Uterus (tissue), 4 donors: ENCODE measurements at places on chromosomes 6 and 20. TPM values are rescaled to one million over a fixed set of nuclear protein-coding genes. Genes with fewer than 3 reads are reported as not detected.

GRCh38 chr6:113813142-113813541, 44.0 kb upstream of the MARCKS start:
- no peak for DNase-seq

GRCh38 chr20:5657190-5657875, 92.9 kb upstream of the SHLD1 start:
- peak; percentile 49 for DNase-seq

DNA sequence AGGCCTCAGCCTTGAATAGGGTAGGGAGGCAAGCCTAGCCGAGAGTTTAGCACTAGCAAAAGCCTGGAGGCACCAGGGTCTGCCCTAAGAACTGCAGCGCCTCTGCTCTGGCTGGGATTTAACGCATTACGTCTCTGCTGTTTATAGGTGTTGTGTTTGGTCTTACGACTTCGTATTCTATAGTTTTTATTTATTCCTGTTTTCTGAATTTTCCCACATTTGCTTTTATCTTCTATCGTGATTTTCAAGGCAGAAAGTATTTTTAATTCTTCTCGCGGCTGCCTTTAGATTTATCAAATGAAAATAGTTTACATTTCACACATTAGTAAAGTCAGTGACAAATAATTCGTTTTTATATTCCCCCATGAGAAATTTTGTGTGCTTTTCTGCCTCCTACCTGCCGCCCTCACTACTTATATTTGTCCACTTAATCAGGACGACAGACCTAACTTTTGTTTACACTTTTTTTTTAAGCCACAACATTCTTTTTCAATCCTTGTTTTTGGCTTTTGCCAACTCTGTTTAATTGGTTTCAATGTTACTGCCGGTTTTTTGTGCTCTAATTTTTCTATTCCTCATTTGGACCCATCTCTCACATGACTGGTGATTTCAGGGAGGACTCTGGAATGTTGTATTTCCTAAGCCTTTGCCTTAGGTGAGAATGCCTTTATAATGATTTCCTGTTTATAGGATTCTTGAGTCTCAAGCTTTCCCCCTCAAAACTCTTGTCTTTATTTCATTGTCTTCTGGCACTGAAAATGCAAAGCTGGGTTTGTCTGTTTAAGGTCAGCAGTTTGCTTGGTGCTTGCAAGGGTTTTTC, 1.3 kb upstream of the LZTS3 start:
- DNase-seq: no peak

GRCh38 chr20:10715035-10715434, 41.2 kb upstream of the JAG1 start:
- no peak for DNase-seq

DNA sequence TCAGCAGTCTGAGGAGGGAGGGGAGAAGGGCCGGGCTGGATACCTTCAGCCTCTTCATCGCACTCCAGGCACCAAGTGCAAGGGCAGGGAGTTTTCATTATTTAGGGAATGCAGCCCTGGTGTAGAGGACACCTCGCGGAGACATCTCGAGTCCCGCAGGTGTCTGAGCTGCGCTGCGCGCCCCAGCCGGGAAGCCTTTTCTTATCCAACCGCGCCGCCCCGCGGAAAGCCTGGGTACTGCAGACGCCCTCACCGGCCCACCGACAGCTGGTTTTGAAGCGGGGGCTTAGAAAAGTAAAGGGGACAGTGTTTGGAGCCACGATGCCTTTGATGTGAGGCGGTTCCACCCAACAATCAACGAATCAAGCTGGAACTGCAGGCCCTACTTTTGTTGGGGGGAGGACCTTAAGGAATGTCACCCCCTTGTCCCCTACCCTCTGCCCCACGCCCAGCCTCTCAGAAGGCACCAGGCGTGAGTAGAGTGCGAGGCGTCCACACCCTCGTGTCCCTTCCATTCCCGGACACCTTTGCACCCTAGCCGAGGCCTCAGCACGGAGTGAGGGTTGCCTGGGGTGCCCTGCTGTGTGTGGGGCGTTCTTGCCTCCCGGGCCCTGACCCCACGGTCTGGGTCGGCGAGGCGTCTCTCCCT, 8.6 kb downstream of the NKX2-2 start:
- DNase-seq: no peak

DNA sequence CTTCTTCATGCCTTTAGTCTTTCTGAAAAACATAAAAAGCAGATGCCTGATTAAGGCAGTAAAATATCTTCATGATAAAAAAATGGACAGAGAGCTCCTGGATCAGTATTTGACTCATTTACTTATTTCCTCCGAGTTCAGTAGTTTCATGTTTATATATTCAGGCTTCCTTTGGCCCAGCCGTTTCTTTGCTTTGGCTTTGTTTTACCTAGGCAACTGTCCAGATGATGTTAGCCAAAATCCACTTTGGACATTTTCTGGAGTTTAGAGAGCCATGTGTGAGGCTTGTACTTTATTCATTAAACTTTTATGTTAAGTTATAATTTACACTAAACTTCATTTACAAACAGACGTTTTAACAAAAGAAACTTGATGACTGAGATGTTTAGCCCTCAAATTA, 307.1 kb upstream of the RSPO3 start:
- DNase-seq: no peak

DNA sequence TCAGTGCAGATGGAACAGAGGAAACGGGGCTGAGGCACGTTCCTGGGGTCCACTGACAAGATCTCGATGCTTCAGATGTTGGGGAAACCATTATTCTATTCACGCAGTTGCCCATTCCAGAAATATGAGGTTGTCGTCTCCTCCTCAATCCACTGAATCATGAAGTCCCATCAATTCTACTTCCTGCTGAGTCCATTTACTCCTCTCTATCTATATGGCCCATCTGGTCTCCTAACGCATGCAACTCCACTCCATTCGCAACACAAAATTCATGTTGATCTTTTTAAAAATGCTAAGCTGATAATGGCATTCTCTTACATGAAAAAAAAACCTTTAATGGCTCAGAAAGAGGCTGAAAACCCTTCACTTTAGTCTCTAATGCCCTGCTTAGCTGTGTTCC, 37.5 kb downstream of the MAP3K5 start:
- no peak for DNase-seq

GRCh38 chr6:154164397-154164796, 125.4 kb downstream of the OPRM1 start:
- peak; percentile 69 for DNase-seq

DNA sequence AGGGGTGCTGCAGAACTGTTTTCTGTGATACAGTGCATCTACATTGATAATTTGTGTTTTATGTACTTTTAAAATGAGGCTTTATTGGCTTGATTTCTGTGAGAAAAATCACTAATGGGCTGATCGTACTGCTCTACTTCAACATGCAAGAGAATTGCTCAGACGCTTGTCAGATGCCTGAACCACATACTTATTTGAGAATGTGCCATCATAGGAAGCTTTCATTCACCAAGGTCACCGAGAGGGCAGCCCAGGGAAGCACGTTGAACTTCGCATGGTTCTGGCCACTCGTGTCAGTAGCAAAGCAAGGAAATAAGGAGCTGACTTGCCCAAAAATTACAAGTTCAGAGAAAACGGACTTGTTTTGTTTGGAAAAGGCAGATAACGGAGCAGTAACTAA, 168.5 kb upstream of the AKAP12 start:
- peak; percentile 45 for DNase-seq

GRCh38 chr6:14028631-14029030, 88.9 kb upstream of the CD83 start:
- DNase-seq: no peak

DNA sequence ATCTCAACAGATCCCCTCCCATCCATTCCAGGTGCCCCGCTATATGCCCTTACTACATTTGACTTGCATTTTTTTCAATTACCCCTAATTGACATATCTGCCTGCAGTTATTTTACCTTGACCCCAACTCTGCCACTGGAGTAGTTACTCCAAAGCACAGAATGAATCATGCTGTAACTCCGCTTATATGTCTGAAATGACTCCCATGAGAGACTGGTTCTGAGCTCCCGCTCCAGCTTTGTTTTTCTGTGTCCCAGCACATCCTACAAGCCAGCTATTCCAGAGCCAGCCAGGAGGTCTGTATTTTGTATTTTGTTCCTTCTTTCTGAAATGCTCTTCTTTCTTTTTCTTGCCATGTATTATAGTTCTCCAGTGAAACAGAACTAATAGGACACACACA, 10.9 kb upstream of the NOX3 start:
- DNase-seq: no peak

DNA sequence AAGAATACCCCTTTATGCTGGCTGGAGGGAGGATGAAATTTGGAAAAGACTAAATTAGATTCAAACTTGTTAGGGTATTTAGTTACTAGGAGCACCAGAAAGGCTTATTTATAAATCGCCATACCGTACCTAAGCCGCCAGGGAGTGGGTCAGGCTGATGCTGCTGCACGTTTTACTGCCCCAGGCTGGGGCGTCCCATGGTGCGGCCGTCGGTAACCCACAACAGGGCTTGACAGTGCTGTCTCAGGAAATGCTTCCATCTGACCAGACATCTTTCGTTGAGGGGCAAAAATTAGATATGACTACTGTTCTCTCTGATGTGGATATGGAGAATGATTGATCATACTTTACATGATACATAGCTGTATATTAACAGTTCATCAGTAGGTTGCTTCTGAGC, 52.9 kb downstream of the ARID1B start:
- no peak for DNase-seq

DNA sequence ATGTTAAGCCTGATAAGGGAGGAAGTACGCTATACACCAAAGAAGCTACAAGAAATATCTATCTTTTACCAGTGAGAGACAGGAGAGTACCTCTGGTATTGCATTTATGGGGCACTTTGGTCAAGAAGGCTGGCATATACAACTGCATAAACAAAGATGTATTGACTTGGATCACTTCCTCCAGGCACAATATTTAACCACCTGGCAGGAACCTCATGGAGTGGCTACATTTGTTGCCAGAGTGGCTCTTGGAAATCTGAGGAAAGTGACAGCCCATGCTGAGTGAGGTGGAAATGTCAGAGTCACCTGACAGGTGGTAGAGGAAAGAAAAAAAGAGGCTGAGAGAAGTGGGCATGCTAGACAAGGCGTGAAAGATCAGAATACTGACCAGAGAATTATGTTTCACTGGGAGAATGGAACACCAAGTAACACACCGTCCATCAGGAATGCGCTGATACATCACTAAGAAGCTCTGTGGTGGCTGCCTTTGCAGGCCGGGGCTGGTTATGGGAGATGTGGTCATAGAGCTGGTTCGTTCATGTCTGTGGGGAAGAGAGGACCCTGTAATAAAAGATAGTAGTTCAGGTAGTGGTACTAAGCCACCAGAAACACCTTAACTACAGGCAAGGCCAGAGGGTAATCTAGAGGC, 61.4 kb upstream of the UFL1 start:
- DNase-seq: no peak

DNA sequence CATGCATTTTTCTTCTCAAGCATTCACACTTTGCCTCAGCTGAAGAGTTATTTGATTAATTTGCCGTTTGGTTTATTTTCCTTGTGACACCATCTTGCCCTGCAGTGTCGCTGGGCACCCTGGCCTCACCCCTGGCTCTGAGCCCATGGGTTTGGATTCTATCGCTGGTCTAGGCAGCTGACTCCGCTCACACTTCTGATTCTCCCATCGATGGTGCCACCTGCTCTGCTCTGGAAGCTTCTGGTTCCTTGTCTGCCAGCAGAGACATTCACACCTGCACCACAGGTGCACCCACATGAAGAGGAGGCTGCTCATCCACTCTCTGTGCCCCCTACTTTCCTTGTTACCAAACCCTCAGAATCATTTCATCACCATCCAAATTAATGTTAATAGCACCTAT, 291.6 kb upstream of the CDH4 start:
- no peak for DNase-seq

DNA sequence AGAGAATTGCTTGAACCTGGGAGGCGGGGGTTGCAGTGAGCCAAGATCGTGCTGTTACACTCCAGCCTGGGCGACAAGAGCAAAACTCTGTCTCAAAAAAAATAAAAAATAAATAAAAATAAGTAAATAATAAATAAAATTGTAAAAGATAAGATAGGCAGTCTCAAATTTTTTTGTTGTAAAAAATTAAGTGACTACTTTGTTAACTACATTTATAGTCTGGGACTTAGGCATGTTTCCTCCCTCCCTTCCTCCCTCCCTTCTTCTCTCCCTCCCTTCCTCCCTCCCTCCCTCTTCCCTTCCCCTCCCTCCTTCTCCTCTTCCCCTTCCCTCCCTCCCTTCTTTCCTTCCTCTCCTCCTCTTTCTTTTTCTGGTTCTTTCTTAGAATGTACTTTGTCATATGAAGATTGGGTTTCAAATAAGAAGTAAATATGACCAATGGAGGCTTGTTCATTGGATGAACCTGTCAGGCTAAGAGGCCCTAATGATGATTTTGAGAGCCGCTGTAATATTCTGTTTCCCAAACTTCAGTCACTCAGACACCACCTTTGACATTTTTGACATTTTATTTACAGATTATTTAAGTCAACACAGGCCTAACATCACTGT, 24.2 kb downstream of the ZFP64 start:
- no peak for DNase-seq

DNA sequence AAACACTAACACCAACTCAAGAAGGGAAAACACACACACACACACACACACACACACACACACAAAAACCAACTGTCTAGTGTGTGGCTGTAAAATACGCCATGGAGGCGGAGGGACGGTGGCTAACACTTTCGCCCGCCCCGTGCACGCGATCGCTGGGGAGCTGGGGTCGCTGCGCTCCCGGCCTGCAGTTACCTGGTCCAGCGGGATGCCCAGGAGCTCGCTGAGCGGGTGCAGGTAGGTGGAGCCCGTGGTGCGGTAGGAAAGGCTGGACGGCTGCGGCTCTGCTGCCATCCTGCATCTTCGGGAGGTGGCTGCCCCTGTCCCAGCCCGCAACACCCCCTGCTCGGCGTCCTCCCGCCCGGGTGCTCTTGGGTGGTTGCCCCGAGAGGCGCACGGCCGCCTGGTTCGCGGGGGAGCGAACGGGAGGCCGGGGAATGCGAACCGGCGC, 303 bp downstream of the MBOAT1 start:
- DNase-seq: no peak

GRCh38 chr6:126233192-126233591, 106.7 kb upstream of the CENPW start:
- DNase-seq: no peak

- no peak for DNase-seq
Observed at GRCh38 chr6:1066449-1067090, 245.3 kb upstream of the FOXQ1 start.

DNA sequence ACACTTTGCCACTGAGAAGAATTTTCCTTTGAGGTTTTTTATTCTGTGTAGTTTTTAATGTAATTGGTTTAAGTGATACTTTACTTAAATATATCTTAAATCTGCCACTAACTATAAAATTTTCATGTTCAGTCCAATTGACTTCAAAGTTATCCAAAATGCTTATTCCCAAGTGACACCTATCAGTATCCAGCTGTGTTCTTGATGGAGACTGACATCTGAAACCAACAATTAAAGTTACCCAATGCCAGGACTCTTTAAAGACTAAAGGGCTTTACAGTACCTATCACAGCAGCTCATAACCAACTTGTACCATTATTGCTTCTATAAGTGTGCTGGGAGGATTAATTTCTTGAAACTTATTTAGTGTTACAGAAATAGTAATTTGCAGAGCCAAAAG, 13.8 kb upstream of the EYA4 start:
- DNase-seq: no peak

- DNase-seq: no peak
Observed at GRCh38 chr20:55252521-55252920, 752.8 kb downstream of the CBLN4 start.

LTB gene
- not detected for total RNA-seq

ENPP3 gene
- total RNA-seq: 0.40 TPM

NOTCH4 gene
- total RNA-seq: 10.9 TPM

RIOK1 gene
- total RNA-seq: 27.9 TPM

GDAP1L1 gene
- total RNA-seq: not detected

HUS1B gene
- 2.8 TPM for total RNA-seq

FOXF2 gene
- total RNA-seq: not detected

RIMS4 gene
- 0.64 TPM for total RNA-seq

SGK2 gene
- total RNA-seq: 5.9 TPM

TFAP2A gene
- not detected for total RNA-seq
